ENCODE measurements at places on chromosomes 3 and 15.

DNA sequence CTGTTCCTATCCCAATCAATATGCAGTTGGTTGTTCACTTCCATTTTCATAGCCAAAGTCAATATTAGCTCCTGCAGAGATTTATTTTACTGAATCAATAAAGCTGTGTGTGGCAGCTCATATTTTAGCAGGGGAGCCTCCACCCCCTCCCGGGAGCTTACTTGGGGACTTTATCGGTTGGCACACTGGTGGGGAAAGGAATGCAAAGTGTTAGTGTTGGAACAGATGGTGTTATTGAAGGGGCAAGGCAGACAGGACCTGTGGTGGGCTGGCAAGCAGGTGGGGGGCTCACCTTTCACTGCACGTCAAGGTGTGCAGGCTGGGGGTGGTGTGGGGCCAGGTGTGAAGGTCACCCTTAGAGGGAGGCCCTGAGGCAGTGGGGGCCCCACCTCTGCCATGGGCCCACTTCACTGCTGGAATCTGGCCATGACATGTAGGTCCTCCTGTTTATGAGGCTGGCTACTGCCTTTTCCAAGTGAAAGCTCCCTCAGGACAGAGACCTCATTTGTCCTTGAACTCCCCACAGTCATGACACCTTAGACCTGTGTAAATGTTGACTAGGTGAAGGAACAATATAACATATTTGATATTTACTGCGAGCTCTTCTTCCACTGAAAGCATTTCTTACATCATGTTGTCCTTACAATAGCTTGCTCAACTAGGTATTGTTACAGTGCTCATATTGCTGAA lies 44.0 kb upstream of the SEC22A start:
- no peak for DNase-seq

DNA sequence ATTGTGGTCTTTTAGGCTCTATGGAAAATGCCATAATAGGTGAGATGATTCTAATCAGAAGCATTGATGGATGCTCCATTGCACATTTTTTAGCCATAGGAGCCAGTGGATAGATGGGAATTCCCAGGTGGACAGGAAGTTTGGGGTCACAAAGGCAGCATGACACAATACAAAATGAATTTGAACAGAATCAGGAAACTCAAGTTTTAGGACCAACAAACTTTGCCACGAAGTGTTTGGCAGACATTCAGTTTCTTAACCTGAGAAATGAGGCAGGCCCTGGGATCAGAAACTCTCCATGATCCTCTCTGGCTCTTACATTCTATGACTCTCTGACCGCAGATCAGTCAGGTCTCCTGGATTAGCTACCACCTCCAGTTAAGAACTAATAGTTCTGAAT lies 275.4 kb downstream of the TIGIT start:
- no peak for DNase-seq

DNA sequence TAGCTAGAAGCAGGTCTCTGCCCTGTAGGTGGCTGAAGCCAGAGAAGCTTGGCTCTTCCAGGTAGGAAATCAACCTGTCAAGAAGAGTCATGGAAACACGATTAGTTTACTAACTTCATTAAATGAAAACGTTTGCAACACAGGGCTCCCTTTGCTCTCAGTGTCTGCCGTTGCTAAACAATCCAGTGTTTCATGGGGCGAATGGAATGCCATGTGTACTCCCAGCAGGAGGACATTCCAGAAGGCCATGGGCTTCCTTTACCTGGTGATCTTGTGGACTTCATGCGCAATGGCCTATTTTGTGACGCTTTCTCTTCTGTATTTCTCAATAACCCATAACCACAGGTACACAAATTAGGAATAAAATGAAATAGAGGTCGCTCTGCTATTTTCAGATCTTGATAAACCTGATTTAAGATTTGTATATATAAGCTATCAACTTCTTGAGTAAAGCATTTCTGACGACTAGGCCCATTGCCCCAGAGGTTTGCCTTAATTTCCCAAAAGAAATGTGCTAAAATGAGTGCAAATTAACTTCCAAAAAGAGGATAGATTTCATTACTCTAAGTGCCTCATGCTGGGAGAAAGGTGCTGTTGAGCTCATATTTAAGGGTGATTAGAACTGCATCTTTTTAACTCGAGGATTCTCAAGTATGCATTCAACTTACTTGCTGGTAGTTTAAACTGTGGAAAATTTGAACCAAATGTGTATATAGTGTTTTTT lies 171.0 kb downstream of the EPHA3 start:
- no peak for DNase-seq

DNA sequence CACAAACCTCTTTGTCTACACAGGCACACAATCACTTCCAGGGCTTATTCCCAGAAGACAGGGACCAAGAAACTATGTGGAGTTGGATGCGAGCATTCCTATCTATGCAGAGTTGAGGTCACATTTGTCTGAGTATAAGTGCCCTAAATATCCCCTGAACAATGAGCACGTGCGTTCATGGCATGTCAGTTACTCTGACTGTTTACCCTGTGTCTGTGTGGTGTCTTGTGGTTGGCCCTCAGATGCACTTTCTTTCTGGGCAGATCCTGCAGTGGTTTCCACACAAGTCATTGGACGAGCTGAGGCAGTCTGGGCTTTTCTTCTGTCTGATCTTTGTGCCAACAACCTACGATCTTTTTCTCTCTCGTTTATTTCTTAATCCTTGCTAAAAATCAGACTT lies 134.5 kb downstream of the FBN1 start:
- DNase-seq, result no peak

DNA sequence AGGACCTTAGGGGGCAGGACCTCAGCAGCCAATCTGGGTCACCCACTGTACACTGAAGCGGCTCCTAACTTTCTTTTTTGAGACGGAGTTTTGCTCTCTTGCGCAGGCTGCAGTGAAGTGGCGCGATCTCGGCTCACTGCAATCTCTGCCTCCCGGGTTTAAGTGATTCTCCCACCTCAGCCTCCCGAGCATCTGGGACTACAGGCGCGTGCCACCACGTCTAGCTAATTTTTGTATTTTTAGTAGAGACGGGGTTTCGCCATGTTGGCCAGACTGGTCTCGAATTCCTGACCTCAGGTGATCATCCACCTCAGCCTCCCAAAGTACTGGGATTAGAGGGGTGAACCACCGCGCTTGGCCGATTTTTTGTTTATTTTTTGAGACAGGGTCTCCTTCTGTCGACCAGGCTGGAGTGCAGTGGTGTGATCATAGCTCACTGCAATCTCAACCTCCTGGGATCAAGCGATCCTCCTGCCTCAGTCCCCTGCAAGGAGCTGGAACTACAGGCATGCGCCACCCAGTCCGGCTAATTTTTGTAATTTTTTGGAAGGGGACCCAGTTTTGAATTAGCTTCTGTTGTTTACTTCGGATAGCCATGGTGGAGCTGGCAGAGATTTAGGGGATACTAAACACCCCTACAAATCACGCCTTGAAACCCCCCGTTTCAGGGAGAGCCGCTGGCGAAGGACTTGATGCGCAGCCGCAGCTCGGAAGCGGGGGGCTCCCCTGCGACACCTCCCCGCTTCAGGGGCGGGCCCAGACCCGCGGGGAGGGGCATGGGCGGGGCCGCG lies 1.5 kb upstream of the CLK3 start:
- no peak for DNase-seq

DNA sequence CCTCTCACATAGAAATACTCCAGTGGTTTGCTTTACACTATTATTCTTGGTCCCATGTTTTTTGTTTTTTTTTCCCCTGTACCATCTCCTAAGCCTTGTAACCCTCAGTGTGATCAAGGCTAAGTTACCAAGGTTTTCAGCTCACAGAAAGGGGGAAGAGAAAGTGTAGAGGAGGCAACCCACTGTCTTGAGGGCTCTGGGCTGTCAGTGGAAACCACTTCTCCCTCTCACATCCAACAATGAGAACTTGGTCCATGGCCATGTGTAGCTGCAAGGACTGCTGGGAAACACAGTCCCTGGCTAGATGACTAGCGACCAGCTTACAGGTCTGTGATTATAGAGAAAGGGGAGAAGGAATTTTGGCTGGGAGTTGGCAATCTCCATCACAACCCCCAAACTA lies 30.3 kb downstream of the GPD1L start:
- no peak for DNase-seq

GRCh38 chr3:10875914-10876313 lies 59.9 kb downstream of the SLC6A11 start:
- DNase-seq, result no peak

- no peak for DNase-seq
Measured at GRCh38 chr3:4928277-4928789, 50.9 kb upstream of the BHLHE40 start.

DNA sequence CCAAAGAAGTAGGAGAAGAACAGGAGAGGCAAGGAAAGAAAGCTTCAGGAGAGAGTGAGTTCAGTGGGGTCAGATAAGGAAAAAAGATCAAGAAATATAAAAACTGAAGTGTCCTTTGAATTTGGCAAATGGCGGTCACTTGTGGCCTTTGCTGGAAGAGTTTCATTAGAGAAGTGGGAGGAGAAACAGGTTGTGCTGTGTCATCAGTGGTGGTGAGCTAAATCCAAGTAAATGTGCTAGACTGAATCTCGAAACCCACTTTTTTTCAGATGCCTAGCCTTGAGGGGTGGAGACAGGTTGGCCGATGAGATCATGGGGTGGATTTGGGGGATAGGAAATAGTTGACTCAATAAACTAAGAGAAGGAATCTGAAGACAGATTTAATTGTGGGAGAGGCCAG lies 43.7 kb downstream of the CHRD start:
- DNase-seq, result no peak

- DNase-seq, result no peak
Measured at GRCh38 chr3:64648927-64649906, 38.6 kb downstream of the ADAMTS9 start.

DNA sequence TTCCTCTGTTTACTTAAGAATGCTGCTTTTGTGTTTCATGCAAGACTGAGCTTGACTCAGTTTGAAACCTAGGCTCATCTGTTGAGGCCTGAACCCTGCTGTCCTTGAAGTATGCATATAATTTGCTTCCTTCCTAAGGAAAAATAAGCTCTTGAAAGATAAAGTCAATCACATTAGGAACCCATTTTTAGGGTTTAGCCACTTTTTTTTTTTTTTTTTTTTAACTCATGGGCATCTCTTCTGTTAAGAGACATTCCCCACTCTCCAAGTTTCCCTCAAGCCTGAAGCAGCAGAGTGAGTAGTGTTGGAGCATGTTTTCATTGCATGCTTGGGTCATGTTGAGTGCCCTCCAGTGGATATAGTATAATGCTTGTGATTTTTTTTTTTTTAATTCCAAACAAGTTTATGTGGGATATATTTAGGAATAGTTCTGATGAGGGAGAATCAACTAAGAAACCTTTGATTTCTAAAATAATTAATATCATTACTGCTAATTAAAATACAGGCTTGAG lies 3.6 kb downstream of the CTNNB1 start:
- no peak for DNase-seq

- DNase-seq, result no peak
Measured at GRCh38 chr3:118833075-118833474, 201.6 kb downstream of the IGSF11 start.

GRCh38 chr15:68303134-68303533 lies 25.6 kb downstream of the FEM1B start:
- no peak for DNase-seq

DNA sequence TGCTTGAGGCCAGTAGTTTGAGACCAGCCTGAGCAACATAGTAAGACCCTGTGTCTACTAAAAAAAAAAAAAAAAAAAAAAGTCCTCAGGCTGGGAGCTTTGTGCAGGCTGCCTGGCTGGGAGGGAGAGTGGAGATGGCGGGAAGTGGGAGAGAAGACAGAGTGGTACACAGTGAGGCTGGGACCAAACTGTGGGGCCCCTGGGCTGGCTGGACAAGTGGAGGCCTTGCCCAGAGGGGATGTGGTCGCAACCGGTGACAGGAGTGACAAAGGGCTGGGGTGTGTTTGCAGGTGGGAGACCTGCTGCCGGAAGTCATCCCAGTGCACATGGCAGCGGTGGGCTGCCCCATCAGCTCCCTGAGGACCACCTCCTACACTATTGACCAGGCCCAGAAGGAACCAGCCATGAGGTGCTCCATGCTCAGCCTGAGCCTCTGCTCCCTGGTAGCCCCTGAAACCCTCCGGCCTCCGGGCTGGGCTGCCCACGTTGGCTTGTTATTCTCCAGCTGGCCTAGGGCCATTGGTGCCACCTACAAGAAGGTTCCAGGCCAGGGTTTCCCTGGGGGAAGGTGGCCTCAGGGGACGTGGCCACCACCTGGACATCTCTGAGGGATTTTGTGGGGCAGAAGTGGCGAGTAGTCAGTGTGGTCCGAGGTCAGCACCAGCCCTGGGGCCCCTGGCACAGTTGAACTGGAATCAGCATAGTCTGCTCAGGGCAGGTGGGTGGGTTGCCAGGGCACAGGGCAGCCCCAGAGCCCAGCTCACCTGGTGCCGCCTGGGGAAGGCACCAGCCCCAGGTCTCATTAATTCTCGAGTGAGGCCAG lies 22.7 kb downstream of the ACAA1 start:
- DNase-seq, result no peak

DNA sequence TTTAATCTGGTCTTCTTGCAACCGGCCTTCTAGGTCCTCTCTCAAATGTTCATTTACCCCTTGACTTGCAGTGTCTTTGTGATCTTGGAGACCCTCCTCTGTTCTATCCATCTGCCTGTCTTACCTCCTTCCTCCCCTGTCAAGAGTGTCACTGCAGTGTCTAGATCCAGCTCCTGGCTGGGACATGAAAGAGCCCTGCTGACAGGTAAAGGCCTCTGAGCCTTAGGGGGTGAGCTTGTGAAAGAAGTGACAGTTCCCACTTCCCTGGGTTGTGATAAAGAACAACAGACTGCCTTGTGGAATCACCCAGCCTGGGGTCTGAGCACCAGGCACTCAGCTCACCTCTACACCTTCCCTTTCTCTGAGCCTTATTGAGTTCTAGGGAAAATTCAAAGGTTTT lies 68.0 kb downstream of the CDC25A start:
- no peak for DNase-seq

- no peak for DNase-seq
Measured at GRCh38 chr3:38204599-38205471, 39.5 kb downstream of the OXSR1 start.

- DNase-seq, result peak; percentile 54
Measured at GRCh38 chr15:71651750-71652186, 158.6 kb upstream of the NR2E3 start.

- no peak for DNase-seq
Measured at GRCh38 chr15:45064386-45064785, 41.4 kb downstream of the SORD start.

DNA sequence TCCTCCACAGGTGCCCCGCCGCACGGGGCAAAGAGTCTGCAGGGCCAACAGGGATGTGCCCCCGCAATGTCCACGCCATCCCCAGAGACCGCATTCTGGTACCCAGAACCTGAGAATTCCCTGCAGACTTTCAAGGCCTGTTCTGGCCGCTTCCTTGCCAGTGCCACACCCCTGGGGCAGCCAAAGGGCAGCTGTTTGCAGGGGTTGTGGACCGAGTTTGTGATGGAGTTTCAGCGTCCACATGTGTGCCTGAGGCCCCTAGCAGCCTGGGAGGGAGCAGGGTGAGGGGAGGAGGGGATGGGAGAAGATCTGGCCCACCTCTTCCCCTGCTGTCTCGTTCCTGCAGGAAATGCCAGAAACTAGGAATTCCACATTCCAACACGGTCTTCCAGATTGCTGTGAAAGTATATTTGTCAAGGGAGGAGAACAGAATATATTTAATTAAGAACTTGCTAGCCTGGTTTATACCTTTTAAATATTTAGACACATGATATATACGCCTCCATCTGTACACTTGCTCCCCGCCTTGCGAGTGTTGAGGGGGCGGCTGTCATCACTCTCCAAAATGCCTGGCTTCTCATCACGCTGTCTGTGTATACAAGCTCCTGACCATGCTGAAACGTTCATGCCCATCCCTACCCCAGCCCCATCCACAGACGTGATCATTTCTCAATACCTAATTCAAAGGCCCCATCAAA lies 31.1 kb upstream of the RASA2 start:
- no peak for DNase-seq

GRCh38 chr3:148205977-148206376 lies 491.7 kb upstream of the AGTR1 start:
- DNase-seq, result no peak

All from glutamatergic neuron (in vitro differentiated cells).